ENCODE measurements at places on chromosomes 5 and 9. TPM values are rescaled to one million over a fixed set of nuclear protein-coding genes. Genes with fewer than 3 reads are reported as not detected.

GPR150 gene
- total RNA-seq = not detected

EQTN gene
- 0.51 TPM for total RNA-seq

C5orf34 gene
- total RNA-seq = 4.4 TPM

CCDC171 gene
- total RNA-seq = 8.7 TPM

SCGB3A1 gene
- 16.5 TPM for total RNA-seq

SLC6A19 gene
- total RNA-seq = not detected

FGF10 gene
- total RNA-seq = 18.4 TPM

MAN1B1 gene
- 59.5 TPM for total RNA-seq

AGPAT2 gene
- total RNA-seq = 24.6 TPM

ADCY2 gene
- 41.3 TPM for total RNA-seq

ANKRD31 gene
- total RNA-seq = 0.51 TPM

N4BP3 gene
- total RNA-seq = 22.1 TPM

PCSK1 gene
- total RNA-seq = not detected

FAM221B gene
- total RNA-seq = not detected

NEURL1B gene
- total RNA-seq = 46.1 TPM

MEIKIN gene
- 3.9 TPM for total RNA-seq

OBP2B gene
- total RNA-seq = not detected

NANS gene
- 40.3 TPM for total RNA-seq

FBN2 gene
- total RNA-seq = 215 TPM

GCNT1 gene
- total RNA-seq = 7.0 TPM

MCC gene
- 51.2 TPM for total RNA-seq

ZDHHC11 gene
- total RNA-seq = 25.2 TPM

FEM1C gene
- total RNA-seq = 49.9 TPM

EMB gene
- 7.9 TPM for total RNA-seq

Measured in tongue (tissue), 3 donors.